Bone marrow (tissue), 2 donors: ENCODE measurements at places on chromosomes 1 and 21.

DNA sequence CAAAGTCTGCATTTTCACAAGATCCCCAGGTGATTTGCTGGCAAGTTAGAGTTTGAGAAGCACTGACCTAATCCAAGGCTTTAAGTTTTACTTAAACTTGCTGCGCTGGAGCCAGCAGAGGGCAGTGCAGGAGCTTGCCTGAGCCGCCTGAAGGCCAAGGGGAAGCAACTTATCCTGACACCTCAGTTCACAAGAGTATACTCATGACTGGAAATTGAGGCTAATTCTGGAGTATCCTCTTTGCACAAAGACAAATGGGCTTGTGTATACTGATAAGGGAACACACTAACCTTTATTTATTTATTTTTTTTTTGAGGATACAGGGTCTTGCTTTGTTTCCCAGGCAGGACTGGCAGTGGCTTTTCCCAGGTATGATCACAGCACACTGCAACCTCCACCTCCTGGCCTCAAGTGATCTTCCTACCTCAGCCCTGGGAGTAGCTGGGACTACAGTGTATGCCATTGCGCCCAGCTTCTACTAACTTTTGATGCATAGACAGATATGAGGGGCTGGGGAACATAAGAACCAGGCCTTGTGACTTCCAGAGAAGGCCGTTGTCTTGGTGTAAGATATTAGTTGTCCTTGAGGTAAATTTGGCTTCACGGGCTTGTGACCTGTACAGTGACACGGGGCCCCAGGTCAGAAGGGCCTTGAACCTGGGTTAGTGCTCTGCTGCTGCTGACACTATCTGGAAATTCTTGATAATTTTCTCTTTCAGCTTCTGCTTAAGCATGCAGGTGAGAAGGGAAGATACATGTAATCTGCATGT is 29.0 kb upstream of the SLAMF1 start:
- DNase-seq = peak; percentile 70

DNA sequence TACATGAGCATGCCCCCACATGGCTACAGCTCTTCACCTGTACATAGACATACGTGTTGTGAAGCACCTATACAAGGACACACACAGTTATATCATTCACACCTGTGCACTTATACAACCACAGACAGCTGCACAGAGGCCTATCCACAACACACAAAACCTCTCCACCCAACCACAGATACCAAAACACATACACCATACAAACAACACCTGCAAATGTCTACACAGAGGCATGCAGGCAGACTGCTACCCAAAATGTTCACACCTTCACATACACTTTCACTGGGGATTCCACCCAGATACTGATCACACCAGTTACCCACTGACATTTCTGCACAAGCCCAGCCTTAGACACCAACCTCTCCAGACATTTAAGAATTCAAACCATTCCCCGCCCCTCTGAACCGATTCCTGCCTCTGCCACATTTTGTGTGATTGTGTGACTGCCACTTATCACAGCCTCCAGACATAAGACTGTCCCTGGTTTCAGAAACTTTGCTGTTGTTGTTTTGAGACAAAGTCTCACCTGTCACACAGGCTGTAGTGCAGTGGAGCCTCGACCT is 2.0 kb downstream of the C1orf232 start:
- DNase-seq = no peak

- no peak for DNase-seq
Measured at GRCh38 chr1:87560601-87561360, 232.1 kb downstream of the LMO4 start.

DNA sequence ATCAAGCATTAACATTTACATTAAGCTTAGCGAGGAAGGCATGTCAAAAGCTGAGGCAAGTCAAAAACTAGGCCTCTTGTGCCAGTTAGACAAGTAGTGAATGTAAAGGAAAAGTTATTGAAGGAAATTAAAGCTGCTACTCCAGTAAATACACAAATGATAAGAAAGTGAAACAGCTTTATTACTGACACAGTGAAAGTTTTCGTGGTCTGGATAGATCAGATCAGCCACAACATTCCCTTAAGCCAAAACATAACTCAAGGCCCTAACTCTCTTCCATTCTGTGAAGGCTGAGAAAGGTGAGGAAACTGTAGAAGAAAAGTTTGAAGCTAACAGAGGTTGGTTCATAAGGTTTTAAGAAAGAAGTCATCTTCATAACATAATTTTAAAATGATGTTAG is 131.9 kb downstream of the VAV3 start:
- peak; percentile 11 for DNase-seq

GRCh38 chr1:235416662-235417049 is 49.4 kb downstream of the TBCE start:
- DNase-seq = no peak

DNA sequence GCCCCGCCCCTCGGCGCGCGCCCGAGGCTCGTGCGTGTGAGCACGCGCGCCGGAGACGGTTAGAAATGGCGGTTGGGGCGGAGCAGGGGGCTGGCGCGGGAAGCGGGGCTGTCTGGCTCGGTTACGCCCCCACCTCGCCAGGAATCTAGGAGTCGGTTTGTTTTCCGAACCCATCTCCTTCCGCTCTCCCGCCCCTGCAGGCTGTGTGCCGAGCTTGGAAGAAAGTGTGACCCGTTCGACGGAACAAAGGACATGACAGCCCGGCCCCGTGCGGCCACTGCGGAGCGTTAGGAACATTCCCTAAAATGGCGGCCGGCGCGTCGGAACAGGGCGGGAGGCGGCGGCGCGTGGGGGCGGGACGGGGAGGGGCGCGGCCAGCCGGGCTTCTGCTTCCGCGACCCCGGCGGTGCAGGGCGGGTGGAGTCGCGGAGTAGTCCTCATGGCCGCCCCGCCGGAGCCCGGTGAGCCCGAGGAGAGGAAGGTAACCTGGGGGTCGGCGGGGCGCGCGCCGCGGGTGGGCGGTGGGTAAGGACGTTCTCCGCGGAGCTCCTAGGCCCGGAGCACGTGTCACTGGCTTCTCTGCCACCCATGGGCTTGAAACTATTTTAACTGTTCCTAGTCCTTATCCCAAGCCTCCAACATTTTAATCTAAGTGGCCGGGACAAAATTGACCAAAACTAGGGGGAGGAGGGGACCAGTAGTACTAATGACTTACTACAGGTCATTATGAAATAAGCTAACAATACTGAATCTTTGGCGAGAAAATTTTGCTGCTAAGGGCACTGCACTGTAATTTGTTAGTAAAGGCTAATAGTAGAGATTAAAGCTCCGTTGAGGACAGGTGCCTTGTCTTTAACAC is at the start of gene COX20:
COX20 (plus strand) TSS at position 383 of the 859 bp plus-strand sequence; CDS start at position 440, 57 bp downstream.
- DNase-seq = peak; percentile 98

DNA sequence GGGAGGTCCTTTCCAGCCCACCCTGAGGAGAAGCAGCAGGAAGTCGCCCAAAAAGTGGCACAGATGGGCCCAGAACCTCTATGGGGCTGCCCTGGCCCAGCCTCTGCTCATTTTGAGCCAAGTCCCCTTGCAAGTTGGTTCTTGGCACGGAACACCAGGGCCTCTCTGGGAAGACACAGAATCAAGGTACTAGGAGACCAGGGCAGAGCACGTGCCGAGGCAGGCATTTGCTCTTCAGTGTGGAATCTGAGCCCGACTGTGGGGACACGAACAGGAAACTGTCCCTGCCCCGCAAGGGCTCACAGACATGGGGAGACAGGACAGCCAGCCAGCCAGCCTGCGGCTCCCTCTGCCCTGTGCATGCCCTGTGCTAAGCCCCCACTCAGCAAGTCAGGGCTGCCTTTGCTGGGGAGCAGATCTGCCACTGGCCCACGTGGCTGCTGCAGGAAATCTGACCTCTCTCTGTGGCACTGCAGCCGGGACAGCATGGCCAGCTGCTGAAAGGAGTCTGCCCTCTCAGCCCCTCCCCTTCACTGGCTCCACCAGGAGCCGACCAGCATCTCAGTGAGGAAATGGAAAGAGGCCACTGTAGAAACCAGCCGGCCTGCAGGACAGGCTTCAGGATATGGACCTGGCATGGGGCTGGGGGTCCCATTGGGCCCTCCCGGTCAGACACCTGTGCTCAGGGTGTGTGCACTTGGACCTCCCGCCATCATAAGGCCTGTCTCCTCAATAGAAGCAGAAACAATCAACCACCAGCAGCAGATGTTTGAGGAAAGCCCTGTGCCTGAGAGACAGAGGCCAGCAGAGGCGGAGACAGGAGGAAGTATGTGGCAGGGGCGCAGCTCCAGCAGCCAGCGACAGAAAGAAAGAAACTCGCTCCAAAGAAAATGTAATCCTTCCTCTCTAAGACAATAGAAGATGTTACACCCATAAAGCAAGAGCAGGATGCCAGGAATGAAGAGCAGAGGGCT is 3.7 kb downstream of the ARHGEF16 start:
- no peak for DNase-seq

DNA sequence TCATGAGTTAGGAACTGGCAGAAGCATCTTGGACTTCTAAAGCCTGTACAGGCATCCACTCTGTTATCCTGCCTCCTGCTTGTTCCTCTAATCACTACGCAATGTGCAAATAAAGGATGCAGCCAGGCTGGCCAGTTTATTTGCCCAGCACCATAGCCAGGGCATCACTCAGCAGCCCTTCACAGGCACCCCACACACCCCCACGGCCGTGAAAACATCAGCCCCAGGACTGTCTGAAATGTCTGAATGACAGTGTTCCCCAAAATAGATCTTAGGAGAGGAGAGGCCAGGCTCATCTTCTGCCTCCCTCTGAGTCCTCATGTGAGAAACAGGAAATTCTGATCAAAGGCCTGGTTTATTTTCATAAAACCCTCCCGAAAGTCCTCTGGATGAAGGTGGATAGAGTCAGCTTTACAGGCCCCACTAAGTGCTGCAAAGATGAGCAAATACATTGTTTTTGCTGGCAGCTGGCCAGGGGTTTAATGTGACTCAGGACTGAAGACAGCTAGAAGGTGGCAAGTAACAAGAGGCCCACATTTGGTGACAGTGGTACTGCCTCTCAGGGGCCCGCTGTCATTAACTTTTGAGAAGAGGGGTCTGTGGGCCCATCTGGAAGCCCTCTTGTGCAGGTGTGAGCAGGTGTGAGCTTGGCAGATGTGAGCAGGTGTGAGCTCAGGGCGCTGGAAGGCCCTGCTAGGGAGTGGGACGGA is 32.9 kb downstream of the GRHL3 start:
- DNase-seq = no peak

DNA sequence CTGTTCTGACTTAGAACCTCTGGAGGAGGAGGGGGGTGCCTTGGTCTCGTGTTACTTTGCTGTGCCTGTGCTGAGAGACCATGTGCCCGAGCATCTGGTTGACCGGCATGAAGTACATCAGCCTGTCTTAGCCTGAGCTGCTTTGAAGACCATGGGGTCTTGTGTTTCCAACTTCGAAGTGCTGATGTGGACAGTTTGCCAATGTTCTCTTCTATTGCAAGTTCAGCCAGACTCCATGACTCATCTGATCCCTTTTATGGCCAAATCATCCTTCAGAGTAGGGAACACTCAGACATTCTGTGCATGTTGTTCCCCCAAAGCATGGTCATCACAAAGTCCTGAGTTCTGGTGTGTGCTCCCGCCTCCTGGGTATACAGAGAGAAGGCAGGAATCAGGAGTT is 6.0 kb upstream of the PLA2G2C start:
- DNase-seq = no peak

DNA sequence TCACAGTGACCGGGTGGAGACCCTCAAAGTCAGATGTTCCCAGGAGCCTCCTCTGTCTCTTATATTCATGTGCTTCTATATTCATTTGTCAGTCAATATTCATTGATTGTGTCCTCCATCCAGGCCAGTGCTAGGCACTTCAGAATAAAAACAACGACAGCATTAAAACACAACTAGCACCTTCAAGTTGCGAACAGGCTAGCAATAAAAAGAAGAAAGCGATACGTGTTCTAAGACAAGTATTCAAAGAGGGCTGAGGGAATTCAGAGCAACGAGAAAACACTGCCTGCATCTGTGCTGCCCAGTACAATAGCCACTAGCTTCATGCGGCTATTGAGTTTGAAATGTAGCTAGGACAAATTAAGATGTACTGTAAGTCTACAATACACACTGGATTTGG is 138.0 kb downstream of the PLXNA2 start:
- no peak for DNase-seq

GRCh38 chr1:246152986-246153431 is 354.1 kb downstream of the SMYD3 start:
- DNase-seq = peak; percentile 70

DNA sequence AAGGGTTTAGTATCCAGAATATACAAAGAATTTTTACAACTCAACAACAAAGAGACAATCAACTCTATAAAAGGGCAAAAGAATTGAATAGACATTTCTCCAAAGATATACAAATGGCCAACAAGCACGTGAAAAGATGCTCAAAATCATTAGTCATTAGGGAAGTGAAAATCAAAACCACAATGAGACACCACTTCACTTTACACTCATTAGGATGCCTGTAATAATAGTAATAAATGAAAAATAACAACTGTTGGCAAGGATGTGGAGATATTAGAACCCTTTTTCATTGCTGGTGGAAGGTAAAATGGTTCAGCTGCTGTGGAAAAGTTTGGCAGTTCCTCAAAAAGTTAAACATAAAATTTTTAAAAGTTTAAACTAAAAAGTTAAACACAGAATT is 7.0 kb upstream of the ABCD3 start:
- DNase-seq = no peak

GRCh38 chr21:36207577-36208320 is 51.1 kb downstream of the DOP1B start:
- DNase-seq = no peak

GRCh38 chr1:55418208-55419000 is 203.2 kb upstream of the USP24 start:
- DNase-seq = no peak

- no peak for DNase-seq
Measured at GRCh38 chr1:245952383-245953026, 554.6 kb downstream of the SMYD3 start.

DNA sequence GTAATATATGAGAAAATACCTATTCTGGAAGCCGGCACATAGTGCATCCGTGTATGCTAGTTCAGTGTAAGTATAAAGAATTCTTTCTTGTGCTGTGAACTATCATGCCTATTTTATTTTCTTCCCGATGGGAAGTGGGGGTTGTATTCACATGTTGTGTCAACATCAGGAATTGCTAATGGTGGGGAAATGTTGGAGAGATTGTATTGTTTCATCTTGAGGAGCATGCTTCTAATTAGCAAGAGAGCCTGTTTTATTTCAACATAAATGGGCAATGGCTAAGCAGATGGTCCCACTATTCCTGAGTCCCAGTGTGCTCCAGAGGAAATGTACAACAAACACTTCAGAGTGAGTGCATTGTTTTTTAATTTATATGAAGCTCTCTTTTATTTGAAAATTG is 485.2 kb downstream of the PLPP3 start:
- DNase-seq = no peak

GRCh38 chr21:32572574-32573420 is 12.5 kb downstream of the TCP10L start:
- no peak for DNase-seq
